ENCODE measurements at places on chromosomes 6 and 20.

GRCh38 chr6:131967948-131968347, 16.8 kb upstream of the CCN2 start:
- no peak for DNase-seq

DNA sequence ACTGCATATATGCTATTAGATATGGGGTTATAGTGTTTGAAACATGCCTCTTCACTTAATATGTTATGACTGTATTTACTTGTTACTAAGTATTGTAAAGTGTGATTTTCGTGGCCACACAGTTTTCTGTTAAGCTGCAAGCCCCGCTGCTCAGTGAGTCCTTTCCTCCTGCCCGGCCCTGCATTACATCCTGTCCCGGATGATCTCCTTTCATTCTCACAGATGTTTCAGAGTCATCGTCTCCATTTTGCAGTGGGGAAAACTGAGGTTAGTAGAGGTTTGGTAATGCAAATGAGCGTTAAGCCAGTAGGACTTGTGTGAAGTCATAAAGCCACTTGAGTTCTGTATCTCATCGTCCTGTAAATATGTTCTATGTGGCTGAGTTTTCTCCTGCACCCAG, 155.5 kb downstream of the CFAP61 start:
- DNase-seq, result no peak

GRCh38 chr6:85096976-85097375, 332.6 kb upstream of the TBX18 start:
- no peak for DNase-seq

- DNase-seq, result no peak
These were observed 6.2 kb upstream of the COL12A1 start for GRCh38 chr6:75211920-75212590.

Measured in NCI-H460 (cell line).